Dorsolateral prefrontal cortex (tissue), 122 donors: ENCODE measurements at places on chromosomes 6 and 20.

GRCh38 chr20:60990061-60990460 lies 262.0 kb upstream of the CDH4 start:
- DNase-seq: no peak

DNA sequence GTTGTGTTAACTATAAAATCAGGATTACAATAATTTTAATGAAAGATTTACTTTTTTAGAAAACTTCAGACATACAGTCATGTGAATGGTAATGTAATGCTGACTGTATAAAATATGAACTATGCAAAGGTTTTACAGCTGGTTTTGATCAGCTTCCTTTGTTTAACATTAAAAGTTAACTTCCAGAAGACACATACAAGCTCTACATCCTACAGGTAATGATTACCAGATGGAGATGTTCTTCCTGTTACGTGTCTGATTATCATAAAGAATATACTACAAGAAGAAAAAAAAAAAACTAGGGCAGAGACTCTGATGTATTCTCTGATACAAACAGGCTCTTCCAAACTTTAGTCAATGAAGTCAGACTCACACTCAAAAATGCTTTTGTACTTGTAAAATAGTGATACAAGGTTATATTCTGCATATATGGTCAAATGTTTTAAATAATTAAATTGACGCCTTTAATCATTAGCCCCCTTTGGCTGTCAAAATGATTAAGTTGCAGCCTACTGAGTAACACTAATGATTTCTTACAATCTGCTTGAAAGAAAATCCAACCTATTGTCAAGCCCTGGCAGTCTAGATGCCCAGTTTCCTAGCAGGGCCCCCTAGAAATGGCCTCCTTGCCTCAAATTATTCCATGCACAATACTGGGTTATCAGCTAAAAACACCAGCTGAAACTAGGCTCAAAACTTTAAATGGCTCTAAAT lies 251.8 kb upstream of the RUNX2 start:
- DNase-seq: no peak

GRCh38 chr20:4875578-4876067 lies 125.7 kb downstream of the SLC23A2 start:
- no peak for DNase-seq

GRCh38 chr20:22687676-22688349 lies 103.4 kb upstream of the FOXA2 start:
- no peak for DNase-seq

- no peak for DNase-seq
These were observed 19.5 kb upstream of the FAM8A1 start for GRCh38 chr6:17580518-17581048.

DNA sequence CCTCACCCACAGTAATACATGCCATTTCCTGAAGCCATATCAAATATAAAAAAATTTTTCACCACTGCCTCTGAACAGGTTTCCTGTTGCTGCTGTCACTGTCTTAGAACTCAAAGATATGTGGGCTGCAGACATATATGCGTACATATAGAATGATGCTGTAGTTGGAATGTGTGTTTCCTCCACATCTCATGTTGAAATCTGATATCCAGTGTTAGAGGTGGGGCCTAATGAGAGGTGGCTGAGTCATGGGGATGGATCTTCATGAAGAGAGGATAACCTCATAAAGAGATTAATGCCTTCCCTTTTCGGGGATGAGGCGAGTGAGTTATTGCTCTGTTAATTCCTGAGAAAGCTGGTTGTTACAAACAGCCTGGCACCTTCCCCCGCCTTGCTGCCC lies 7.7 kb upstream of the SCP2D1 start:
- no peak for DNase-seq

- no peak for DNase-seq
These were observed 128.1 kb downstream of the FYN start for GRCh38 chr6:111745186-111745585.

DNA sequence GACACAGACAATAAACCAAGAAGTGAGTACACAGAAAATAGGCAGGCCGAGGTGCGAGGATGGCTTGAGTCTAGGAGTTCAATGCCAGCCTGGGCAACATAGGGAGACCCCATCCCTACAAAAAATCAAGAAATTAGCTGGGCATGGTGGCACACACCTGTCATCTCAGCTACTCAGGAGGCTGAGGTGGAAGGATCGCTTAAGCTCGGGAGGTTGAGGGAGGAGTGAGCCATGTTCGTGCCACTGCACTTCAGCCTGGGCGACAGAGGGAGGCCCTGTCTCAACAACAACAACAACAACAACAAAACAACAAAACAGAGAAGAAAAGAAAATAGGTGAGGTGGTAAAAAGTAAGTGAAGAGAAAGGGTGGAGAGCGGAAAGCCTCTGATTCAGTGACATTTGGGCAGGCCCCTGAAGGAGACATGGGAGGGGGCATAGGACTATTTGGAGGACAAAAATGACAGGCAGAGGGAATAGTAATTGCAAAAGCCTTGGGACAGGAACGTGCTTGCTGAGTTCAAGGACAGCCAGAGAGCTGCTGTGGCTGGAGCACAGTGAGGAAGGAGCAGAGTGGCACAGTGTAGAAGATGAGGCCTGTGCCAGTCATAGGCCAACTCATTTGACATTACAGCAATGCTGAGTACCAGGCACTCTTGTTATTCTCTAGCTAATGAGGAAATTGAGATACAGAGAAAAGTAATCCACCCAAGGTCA lies 160.6 kb downstream of the VEGFA start:
- no peak for DNase-seq

GRCh38 chr6:91476000-91476399 lies 889.1 kb upstream of the MAP3K7 start:
- DNase-seq: no peak

DNA sequence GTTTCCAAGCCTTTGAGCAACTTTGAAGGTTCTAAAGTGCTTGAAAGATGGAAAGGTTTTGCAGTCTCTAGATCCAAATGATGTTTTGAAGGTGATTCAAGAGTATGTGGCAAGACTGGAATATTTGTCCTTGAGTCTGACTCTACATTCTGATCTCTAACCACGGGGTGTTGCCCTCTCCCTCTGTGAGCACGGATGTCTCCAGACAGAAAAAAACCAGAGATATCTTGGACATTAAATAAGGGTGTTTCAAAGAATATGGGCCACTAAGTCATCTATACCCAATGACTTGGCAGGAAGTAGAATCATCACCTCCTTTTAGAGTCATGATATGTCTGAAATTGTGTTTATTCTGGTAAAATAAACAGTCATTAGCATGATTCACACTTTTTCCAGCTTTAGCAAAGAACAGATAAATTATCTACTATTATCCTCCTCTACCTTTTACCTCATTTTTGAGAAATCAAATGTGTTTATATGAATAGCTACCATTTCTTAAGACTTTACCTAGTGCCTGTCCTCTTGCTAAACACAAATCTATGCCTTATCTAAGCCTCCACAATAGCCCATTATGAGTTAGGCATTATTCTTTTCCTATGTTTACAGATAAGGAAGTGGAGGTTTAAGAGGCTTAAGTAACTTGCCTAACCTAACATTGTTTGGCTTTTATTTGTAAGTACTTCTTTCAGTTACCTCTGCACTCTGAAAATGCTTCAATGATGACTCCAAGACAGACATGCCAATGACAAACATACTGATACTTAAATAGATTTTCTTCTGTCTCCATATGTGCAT lies 384.4 kb downstream of the BMP2 start:
- DNase-seq: no peak

DNA sequence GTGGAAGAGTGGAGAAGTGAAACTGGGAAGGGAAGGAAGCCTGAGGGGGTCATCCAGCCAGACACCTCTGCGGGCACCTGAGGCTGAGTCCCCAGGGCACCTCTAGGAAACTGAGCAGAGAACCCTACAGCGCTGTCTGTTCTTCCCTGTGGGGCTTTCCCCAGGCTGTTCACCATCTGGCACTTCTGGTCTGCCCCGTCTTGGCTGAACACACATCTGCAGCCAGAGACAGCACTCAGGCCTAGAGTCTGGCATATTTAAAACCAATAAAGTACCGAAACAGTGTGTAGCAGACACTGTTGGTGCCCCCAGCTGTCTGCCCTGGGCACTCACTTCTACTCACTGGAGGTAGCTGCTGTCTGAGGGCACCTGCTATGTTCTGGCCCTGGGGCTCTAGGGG lies 9.4 kb upstream of the ARFGEF2 start:
- DNase-seq: no peak

DNA sequence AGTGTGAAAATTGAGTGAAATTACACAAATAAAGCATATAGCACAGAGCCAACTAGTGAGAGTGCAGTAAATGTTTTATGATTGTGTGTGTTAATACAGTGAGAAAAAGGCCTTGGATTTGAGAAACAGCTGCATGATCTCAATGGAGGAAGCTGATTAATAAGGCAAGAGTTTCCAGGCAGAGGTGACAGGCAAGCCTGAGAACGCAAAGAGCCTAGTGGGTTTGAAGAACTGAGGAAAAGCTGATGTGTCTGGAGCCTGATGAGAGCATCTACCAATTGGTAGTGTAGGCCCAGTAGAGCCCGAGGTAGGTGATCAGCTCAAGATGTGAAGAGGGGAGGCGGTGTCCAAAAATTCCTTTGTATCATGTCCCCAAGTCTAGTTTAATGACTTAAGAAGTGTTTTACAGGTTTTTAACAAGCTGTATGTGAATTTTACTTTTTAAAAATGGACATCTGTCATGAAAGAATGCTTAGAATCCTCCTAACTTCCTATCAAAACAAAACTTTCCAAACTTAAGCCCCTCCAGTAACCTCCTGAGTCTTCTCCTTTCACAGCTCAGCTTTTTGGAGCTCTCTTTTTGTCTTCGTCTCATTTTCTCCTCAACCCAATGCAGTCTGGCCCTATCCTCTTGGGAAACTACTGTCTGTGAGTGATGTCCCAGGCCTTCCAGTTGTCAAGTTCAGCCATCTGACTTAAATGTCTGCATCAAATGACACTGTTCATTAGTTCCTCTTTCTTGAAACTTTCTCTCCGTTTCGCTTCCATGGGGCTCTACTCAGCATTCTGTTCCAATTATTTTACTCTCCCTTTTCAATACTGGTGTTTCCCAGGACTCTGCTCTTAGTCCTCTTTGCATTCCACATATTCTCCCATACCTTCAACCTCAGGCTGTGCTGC lies 1.2 kb downstream of the CDC40 start:
- DNase-seq: no peak

DNA sequence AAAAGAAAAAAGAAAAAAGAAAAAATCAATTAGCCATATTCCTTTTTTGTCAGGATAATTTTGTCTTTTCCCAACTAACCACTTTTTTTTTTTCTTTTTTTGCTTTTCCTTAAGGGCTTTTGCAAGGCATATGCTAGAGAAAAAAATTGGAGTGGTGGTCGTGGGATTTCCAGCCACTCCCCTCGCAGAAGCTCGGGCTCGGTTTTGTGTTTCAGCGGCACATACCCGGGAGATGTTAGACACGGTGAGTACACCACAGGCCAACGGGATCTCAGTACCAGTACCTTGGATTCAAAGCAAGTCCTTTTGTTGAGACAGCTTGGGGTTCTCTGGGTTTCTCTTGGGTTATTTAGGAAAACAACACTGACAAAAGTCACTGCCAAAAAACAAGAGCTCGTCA lies 61.2 kb upstream of the ISM1 start:
- no peak for DNase-seq

- DNase-seq: no peak
These were observed 35.0 kb upstream of the TRAM2 start for GRCh38 chr6:52611833-52612232.

DNA sequence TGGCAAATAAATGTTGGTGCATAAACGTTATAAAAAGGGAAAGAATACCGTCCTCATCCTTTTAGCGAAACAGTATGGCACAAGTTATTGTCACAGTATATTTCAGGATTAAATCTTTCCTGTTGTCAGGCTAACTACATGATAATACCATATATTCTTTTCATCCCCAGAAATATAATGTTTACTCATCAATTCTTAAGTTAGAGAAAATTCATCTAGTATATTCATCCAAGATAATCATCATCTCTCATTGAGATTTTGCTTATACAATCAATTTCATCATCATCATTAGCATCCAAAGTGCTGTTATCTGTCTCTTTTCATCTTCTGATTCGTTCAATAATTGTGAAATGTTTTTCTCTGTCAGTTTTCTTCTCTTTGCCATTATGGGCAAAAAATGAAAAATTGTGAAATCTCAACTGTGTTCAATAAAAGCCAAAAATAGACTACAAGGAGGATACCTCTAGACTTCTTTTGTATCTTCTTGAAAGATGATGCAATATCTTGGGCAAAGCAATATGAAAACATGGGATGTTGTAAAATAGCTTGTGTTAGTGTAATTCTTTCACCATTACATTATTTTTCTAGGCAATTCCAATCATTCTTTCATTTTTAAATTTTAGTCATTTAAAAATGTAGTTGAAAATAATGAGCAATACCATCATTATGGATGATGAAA lies 2.6 kb downstream of the SPACA1 start:
- DNase-seq: no peak

DNA sequence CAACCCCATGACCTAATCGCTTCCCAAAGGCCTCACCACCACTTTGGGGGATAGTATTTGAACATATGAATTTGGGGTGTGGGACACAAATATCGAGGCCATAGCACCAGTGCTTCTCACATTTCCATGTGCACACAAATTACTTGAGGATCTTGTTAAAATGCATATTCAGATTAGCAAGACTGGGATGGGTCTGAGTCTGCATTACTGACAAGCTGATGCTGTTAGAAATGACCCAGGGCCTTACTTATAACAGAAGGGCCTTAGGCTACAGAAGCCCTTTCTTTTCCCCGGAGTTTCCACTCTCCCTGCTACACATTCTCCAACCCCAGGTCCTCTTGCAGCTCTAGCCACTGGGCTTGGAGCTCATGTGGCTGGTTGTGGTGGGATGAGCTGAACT lies 141.5 kb upstream of the LRFN2 start:
- DNase-seq: no peak

DNA sequence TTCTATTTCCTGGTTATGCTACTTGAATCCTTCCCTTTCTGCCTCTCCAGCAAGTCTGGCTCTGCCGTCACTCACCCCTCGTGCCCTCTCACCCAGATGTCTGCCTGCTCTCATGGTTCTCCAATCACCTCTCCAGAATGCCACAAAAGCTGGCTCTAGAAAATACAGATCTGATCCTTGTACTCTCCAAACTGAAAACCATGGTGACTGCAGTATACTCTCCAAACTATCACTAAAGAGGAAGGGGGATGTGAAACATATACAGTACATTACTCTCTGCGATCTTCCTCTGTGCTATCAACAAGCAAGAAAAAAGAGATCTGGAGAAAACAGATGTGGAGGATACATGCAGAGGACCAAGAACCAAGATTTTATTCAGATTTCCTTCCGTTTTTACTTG lies 91.1 kb downstream of the ATXN1 start:
- no peak for DNase-seq

DNA sequence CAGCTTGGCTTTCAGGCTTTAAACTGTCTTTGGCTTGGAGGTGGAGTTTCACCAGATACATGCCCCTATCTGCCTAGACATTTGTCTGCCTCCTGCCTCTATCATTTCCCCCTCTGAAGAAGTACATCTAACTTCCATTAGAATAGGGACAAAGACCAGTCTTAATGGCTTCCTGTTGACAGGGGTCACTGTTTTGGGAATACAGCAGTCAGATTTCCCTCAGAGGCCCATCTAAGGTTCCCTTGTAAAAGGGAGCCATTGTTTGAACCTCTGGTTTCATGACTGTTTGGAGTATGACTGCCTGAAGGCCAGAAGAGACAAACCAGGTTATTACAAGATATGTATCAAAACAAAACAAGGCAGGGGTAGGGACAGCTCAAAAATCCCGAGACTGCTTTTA lies 665.7 kb upstream of the GJE1 start:
- no peak for DNase-seq

- DNase-seq: no peak
These were observed 124.0 kb downstream of the FIG4 start for GRCh38 chr6:109815054-109815453.
